ENCODE measurements at places on chromosomes 11 and 22. TPM values are rescaled to one million over a fixed set of nuclear protein-coding genes. Genes with fewer than 3 reads are reported as not detected.
A peak's percentile ranks its signal among the peaks of the same experiment; 100 is the strongest.

DNA sequence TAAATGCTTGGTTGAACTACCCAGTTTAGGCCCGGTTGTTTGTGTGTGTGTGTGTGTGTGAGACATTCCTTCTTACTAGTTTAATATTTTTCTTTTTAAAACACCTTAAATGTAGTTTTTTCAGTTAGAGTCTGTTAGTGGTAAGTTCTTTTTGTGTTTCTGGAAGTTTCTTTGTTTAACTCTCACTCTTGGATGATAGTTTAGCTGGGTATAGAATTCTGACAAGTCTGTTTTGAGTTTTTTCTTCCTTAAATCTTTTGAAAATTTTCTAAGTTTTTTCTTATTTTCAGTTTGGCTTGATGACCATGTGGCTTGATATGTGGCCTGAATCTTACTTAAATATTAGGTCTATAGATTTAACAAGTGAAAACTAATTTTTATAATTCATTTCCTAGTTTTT is 60.1 kb downstream of the PDE3B start:
- H3K36me3 ChIP-seq: no peaks in the 10 kb centered on the region
- no peak overlapping the region for H3K27ac ChIP-seq
- no peaks in the 10 kb centered on the region for H3K27me3 ChIP-seq
- DNase-seq: no peak

- H3K4me3 ChIP-seq: no peak overlapping the region
- no peaks in the 10 kb centered on the region for H3K27me3 ChIP-seq
- H3K36me3 ChIP-seq: no peaks in the 10 kb centered on the region
- H3K27ac ChIP-seq: no peak overlapping the region
- DNase-seq: no peak
Measured at GRCh38 chr11:65485920-65486219, 13.0 kb upstream of the MALAT1 start.

Gene SLC37A2
- total RNA-seq: 0.71 TPM

- DNase-seq: no peak
- no peak within 1 kb of the TSS for H3K27ac ChIP-seq
- no peak within 1 kb of the TSS for H3K4me3 ChIP-seq
- no peaks in the 10 kb centered on the region for H3K4me1 ChIP-seq
Measured at GRCh38 chr11:125903711-125904659, at the start of gene DDX25. Gene DDX25, plus strand, starts transcription at chr11:125904508. Its CDS starts 10 bp downstream, at chr11:125904518.

GRCh38 chr11:45530776-45531175 is 134.6 kb downstream of the CHST1 start:
- no peaks in the 10 kb centered on the region for H3K36me3 ChIP-seq
- DNase-seq: no peak
- H3K27ac ChIP-seq: no peak overlapping the region
- H3K27me3 ChIP-seq: peaks cover 17% of the 10 kb centered on the region

DNA sequence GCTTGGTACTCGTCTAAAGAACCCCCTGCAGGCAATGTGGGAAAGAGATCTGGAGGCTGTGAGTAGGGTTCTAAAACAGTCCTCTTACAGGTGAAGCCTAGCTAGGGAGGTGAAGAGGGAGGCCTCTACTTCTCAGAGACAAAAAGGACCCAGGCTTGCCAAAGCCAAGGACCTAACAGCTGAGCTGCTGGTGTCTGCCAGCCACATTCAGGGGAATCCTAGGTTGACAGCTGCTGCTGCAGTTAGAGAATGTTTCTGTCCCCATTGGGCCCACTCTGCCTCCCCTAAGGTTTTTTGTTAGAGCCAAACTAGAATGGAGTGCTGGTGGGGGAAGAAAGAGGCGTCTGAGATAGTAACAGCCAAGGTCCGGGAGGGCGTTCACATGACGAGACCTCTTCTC is 26.6 kb upstream of the TLCD5 start:
- DNase-seq: no peak
- no peaks in the 10 kb centered on the region for H3K36me3 ChIP-seq
- no peaks in the 10 kb centered on the region for H3K4me1 ChIP-seq

GRCh38 chr11:2383852-2384804 is 7.0 kb downstream of the CD81 start:
- H3K4me3 ChIP-seq: no peak overlapping the region
- peak; percentile 89 for DNase-seq
- H3K4me1 ChIP-seq: peaks cover 88% of the 10 kb centered on the region
- H3K27me3 ChIP-seq: no peaks in the 10 kb centered on the region
- H3K36me3 ChIP-seq: peaks cover 52% of the 10 kb centered on the region

Data from K562 (cell line).